MCF 10A (cell line): ENCODE measurements at places on chromosomes 6 and 20. TPM values are rescaled to one million over a fixed set of nuclear protein-coding genes. Genes with fewer than 3 reads are reported as not detected.

DNA sequence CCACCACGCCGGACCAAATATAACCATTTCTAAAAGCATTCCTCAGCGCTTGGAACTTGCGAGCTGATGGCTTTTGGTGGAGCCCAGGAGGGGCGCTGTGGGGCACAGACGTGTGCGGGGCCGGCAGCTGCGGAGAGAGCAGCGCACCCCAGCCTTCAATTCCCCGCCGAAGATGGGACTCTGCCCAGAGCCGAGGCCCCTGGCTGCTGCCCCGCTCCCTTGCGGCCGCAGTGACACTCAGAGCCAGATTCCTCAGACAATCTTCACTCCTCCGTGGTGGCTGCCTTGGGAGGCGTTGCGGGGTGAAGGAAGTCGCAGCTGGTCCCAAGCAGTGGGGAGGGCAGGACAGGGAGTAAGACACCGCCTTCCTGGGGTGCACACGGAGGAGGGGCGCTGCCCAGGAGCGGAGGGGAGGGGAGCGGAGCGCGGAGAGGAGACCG, 87.7 kb downstream of the TMEM242 start:
- H3K27ac ChIP-seq = no peak overlapping the region
- H3K4me1 ChIP-seq = no peaks in the 10 kb centered on the region
- no peak for DNase-seq
- H3K27me3 ChIP-seq = peaks cover 21% of the 10 kb centered on the region

- H3K4me3 ChIP-seq = no peak overlapping the region
- no peak for DNase-seq
- H3K27ac ChIP-seq = no peak overlapping the region
- peaks cover 7% of the 10 kb centered on the region for H3K36me3 ChIP-seq
- no peaks in the 10 kb centered on the region for H3K4me1 ChIP-seq
- H3K27me3 ChIP-seq = no peaks in the 10 kb centered on the region
Measured at GRCh38 chr6:15574486-15574885, 88.3 kb downstream of the DTNBP1 start.

DNA sequence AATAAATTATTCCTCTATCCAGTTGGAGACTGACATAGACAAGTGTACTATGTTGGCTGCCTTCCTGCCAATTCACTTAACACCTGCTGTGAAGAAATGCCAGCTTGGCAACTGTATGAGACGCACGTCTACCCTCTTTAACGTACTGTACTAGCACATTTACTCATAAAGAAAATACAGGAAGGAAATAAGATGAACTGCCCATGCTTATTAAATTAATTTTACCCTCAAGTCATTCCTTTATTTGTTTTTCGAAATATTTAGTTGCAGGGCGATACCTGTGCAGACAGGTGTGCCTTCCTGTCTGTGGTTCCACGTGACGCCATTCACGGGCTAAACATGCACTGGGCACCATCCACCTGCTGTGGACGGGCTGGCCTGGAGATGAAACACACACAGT, 52.0 kb downstream of the PSMG4 start:
- peak; percentile 75 for DNase-seq
- no peak overlapping the region for H3K27ac ChIP-seq
- H3K36me3 ChIP-seq = peaks cover 5% of the 10 kb centered on the region
- peaks cover 9% of the 10 kb centered on the region for H3K4me1 ChIP-seq
- H3K27me3 ChIP-seq = no peaks in the 10 kb centered on the region

DNA sequence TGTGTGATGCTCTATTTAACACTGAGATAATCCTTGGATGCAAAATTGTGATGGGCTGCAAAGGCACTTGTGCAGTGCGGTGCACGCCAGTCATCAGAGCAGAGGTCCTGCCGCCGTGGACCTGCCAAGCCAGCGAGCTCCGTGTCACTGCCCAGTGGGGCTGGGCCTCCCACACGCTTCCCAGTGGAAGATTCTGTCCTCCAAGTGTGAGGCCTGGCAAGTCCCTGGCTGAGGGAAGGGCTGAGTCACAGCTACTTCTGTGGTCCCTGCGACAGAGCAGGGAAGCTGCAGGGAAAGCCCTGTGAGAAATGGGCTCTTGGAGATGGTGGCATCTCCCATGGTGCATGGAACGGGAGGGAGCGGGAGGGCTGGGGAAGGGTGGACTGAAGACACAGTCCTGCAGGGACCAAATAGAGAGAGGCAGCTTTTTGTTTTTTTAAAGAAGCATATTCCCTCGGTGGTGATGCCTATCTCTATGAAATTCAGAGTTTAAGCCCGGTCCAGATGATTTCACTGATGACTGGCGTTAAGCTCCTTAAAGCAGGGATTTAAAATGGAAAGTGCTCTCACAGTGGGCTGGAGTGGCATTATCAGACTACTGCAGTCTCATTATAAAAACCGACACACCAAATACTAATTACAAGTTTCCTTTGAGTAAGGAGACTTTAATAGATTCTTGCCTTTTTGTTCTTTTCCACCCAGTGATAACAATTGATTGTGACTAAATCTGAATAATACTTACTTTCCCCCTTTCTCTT, 413.7 kb downstream of the QKI start:
- H3K4me1 ChIP-seq = peaks cover 17% of the 10 kb centered on the region
- H3K27ac ChIP-seq = no peak overlapping the region
- no peak overlapping the region for H3K4me3 ChIP-seq
- no peak for DNase-seq

Gene OLIG3
- total RNA-seq = not detected in 2 replicates
